Epithelial cell of proximal tubule (primary cell): ENCODE measurements at places on chromosomes 5 and 9. TPM values are rescaled to one million over a fixed set of nuclear protein-coding genes. Genes with fewer than 3 reads are reported as not detected.

DNA sequence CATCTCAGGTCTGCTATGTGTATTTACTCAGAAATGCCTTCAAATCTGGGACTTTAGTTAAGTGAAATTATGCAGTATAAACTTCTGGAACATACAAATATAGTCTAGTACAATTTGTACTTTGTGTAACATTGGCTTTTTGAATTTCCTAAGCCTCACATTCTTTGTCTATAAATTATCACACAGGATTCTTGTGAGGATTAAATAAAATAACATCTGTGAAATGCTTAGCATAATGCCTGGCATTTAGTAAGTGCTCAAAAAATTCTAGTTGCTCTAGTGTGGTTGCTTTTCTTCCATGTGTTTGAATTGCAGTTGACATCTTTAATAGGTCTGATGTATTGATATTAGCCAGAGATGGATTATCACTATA is 2.6 kb downstream of the HMMR start:
- DNase-seq, result no peak

DNA sequence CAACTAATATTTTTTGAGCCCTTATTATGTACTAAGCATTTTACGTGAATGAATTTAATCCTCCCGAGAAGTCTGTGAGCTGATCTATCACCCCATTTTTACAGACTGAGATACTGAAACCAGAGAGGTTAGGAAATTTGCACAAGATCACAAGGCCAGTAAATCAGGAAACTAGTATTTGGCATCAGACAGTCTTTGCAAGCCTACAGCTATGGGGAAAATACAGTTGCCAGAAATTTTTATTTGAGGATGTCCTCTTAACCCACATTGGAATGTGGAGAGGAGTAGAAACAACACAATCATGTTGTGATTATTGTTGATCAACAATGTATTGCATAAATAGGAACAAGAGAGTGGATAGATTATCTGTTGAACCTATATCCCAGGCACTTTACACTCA is 2.3 kb upstream of the SLC46A2 start:
- DNase-seq, result no peak

GRCh38 chr5:125463466-125464092 is 717.1 kb upstream of the ZNF608 start:
- DNase-seq, result no peak

- no peak for DNase-seq
Observed at GRCh38 chr9:128702949-128703615, 779 bp downstream of the PKN3 start.

DNA sequence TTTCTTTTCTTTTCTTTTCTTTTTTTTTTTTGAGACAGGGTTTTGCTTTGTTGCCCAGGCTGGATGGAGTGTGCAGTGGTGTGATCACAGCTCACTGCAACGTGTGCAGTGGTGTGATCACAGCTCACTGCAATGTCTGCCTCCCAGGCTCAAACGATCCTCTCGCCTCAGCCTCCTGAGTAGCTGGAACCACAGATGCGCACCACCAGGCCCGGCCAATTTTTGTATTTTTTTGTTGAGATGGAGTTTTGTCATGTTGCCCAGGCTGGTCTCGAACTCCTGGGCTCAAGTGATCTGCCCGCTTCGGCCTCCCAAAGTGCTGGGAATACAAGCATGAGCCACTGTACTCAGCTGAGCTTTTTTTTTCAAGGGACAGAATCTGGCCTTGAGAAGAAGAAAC is 36.8 kb upstream of the TJP2 start:
- DNase-seq, result no peak

- no peak for DNase-seq
Observed at GRCh38 chr5:173018358-173018757, 34.8 kb downstream of the ATP6V0E1 start.

DNA sequence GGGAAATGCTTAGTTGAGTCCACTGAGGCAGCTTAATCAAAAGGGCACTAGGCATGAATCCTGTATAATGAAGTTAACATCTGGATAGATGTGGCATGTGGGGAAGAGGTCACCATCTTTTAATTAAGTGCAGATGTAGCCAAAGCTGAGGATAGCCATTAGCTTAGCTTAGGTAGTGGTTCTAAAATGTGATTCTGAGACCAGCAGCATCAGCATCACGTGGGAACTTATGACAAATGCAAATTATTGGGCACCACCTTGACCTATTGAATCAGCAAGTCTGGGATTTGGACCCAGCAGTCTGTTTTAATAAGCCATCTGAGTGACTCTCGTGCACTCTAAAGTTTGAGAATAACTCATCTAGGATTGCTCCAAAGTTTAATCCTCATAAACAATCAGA is 63.8 kb downstream of the SNCAIP start:
- DNase-seq, result no peak

DNA sequence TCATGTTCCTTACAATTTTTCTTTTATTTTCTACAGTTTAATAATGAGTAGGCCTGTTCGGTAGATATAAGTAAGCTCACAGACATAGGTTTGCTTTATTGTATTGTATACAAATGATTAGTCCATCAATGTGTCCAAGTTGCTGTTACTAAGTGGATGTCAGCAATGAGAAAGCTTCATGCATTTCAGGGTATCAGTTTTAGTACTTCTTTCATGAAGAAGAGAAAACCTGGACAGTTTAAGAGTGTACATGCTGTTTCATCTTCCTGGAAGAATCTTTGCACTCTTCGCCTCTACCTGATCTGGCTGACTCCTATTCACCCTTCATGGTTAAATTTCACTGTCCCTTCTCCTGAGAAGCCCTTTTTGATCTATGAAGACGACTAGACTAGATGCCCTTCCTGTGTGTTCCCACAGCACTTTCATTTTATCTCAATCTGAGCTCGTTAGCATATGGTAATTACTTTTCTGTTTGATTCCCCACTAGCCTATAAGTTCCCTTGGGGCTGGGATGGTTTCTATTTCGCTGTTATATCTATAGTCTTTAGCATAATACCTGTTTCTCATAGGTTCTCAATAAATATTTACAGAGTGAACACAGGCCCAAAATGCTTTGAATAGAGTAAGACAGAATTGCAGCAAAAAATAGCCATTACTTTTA is 70.7 kb downstream of the CETN3 start:
- DNase-seq, result no peak

DNA sequence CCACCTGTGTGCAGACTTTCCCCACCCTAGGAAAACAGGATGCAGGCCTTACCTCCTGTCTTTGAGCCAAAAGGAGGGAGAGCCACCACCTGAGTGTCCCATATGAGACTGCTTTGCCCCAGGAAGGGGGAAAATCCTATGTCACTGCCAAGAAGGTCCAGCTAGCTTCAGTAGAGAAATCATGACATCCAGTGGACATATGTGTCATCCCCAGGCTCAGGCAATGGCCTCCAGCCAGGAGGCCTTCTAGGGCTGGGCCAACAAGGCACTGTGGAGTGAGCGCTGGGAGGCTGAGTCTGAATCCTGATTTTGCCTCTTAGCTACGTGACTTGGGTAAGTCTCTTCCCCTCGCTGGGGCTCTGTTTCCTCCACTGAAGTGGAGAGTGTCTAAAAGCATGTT is 60.2 kb downstream of the SMIM23 start:
- no peak for DNase-seq

DNA sequence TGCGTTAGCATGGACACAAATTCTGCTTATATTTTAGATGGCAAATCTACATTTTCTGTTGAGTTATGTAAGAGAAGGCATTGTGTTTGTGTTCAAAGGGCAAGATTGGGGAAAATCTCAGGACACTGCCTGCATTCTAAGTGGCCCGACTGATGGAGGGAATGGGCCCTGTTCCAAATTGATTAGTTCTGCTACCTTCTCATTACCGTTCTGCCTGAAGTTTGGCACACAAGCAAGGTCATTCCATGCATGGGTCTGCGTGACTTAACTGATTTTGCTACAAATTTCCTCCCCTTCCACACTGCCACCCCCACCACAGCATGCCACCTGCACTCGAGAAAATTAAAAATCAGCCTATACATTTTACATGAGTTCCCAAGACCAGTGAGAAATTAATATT is 409.9 kb downstream of the BRINP1 start:
- DNase-seq, result no peak

DNA sequence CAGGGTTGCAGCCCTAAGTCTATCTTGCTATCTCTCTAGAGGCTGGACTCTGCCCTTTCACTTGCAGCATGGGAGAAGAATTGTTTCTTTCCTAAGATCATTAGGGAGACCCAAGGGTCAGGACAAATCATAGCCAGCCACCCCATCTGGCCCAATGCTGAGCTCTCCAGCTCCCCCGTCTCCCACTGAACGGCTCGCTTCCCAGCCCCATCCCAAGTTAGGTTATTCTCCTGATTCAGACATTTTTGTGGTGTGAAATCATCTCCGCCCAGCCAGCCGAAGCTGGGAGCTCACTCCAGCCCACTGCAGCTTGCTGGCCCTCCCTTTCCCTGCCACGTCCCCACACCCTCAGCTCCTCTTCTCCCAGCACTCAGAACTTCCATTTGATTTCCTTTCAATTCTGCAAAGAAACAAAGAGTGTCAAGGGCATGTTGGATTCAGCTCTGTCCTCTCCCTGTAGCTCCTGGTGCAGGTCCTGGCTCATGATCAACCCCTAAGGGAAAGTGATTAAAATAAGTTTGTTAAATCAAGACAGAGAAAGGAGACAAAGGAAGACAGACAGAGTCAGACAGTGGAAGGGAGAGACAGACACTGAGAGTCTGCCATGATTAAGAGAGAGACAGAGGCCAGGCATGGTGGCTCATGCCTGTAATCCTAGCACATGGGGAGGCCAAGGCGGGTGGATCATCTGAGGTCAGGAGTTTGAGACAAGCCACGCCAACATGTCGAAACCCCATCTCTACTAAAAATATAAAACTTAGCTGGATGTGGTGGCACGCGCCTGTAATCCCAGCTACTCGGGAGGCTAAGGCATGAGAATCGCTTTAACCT is 12.6 kb upstream of the SPARC start:
- peak; percentile 91 for DNase-seq

DNA sequence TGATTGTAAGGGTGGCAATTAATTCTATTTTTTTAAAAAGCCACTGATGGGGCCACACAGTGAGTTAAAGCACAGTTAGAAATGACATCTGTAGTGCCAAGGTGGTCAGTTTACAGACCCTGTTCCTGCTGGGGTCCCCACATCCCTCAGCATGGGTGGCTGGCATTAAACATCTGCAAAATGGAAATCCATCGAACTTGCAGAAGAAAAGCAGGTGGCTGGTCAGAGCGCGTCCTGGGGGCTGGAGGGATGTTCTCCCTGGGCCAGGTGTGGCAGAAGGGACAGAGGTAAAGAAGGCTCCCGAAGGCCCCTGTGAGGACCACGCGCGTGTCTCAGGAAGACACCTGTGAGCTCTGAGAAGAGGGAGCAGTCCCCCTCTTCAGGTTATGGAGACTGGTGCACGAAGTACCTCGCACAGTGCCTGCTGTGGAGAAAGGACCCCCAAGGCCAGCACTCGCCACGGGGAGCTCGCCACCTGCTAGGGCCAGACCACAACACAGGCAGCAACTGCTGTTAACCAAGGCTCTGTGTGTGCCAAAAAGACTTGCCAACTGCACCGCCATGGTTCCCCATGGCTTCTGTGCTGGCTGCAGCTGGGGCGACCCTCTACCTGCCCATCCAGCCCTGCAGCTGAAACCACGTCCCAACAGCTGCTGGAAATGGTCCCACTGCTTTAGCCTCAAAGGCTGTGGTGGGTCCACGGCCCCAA is 65.2 kb downstream of the RASGEF1C start:
- no peak for DNase-seq

DNA sequence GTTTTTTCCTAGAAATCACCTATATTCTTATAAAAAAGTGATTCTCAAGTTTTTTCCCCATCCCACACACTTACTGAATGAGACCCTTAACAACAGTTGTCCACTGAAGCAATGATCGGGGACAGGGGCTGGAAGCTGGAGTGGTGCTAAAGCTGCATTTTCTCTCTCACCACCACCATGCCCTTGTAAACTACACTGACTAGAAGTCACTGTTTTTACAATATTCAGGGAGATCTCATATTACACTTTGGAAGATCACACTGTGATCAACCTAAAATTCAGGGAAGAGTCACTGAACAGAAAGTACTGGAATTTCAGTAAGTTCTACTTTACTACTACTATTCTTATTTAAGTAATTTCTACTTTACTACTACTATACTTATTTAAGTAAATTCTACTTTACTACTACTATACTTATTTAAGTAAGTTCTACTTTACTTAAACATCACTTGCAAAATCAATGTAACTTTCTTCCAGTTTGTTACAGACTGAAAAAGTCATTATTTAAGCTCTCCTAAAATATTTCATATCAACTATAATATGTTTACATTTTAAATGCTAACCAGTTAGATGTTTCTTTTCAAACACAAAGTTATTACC is 164.3 kb downstream of the AGTPBP1 start:
- DNase-seq, result no peak

DNA sequence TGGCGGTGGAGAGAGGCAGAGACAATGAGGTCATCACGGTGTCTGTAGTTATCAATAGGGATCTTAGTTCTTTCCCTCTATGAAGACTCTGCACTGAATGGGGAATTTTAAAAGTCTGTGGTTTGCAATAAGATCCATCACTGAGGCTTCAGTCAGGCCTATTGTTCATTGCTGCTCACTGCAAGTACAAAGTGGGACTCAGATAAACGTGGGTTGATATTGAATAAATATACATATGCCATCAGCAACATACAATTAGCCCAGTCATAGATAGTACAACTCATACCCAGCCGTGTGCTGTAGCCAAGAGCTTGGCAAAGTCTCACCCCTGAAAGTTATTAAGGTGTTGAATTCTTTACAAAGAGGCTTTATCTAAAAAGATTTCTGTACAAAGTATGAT is 88.4 kb downstream of the ENC1 start:
- no peak for DNase-seq

DNA sequence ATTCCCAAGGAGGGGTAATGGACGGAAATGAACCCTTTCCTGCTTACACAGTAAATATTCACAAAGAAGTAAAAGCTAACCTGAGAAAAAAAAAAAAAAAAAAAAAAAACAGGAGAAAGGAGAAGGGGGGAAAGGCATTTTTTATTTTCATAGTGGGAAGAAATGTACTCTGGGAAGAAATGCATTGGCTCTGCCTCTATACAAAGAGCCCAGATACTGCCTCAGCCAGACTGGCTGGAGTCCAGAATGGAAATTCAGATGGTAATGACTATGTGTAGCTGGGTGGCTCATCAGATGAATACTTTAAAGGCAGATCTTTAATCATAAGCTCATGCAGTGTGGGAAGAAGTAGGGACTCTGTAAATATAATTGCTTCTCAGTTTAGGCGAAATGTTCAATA is 124.9 kb upstream of the ZNF608 start:
- DNase-seq, result no peak

GRCh38 chr5:2757563-2758351 is 6.3 kb upstream of the IRX2 start:
- DNase-seq, result no peak

TMC1 gene
- not detected in 2 replicates for total RNA-seq

PCDHB2 gene
- under 0.01 and 0.17 TPM in 2 replicates for total RNA-seq

JAKMIP2 gene
- 0.14 and 0.17 TPM in 2 replicates for total RNA-seq

GLE1 gene
- total RNA-seq, result 25.4 and 28.8 TPM in 2 replicates

MARCOL gene
- not detected in 2 replicates for total RNA-seq

SLC25A2 gene
- total RNA-seq, result 0.29 TPM in 1 of 2 replicates, not detected in the other

PGM5 gene
- total RNA-seq, result 1.2 TPM in 1 of 2 replicates, not detected in the other

PAPPA gene
- 2.5 TPM in 2 replicates for total RNA-seq

IL3 gene
- not detected in 2 replicates for total RNA-seq
